Activated CD8-positive, alpha-beta memory T cell treated with anti-CD3 and anti-CD28 coated beads, Interleukin-2, amount 10 ng/mL, durations not matched to agents 7 days and 5 days (primary cell): ENCODE measurements at places on chromosomes 3 and 15. TPM values are rescaled to one million over a fixed set of nuclear protein-coding genes. Genes with fewer than 3 reads are reported as not detected.

The ZNF385D gene
- total RNA-seq = not detected

GRCh38 chr15:79875213-79875612 is 21.6 kb downstream of the MTHFS start:
- H3K4me1 ChIP-seq = peaks cover 19% of the 10 kb centered on the region
- no peak overlapping the region for H3K27ac ChIP-seq
- H3K27me3 ChIP-seq = no peaks in the 10 kb centered on the region
- DNase-seq = no peak
- H3K36me3 ChIP-seq = peaks cover 80% of the 10 kb centered on the region

The NEO1 gene
- 3.4 TPM for total RNA-seq

The RBMS3 gene
- total RNA-seq = 0.15 TPM

- no peak overlapping the region for H3K27ac ChIP-seq
- H3K27me3 ChIP-seq = peaks cover 11% of the 10 kb centered on the region
- no peaks in the 10 kb centered on the region for H3K4me1 ChIP-seq
These were observed 210.1 kb upstream of the NR2E3 start for GRCh38 chr15:71600237-71600636.

DNA sequence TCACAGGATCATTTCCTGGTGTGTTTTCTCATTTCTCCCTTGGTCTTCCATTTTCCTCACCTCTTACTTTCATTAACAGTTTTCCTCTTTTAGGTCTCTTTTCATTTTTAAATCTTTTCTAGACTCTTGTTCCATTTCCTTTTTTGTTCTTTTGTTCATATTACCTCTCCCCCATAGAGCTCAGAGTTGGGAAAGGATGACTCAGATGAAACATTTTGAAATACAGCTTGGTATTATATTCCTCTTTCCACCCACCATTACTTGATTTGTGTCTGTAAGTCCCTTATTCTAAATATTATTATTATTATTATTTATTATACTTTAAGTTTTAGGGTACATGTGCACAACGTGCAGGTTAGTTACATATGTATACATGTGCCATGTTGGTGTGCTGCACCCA is 153.1 kb downstream of the VGLL3 start:
- H3K4me1 ChIP-seq = no peaks in the 10 kb centered on the region
- H3K4me3 ChIP-seq = no peak overlapping the region
- DNase-seq = no peak
- no peak overlapping the region for H3K27ac ChIP-seq
- H3K36me3 ChIP-seq = peaks cover 1% of the 10 kb centered on the region

- DNase-seq = no peak
- peaks cover 63% of the 10 kb centered on the region for H3K4me1 ChIP-seq
- no peaks in the 10 kb centered on the region for H3K27me3 ChIP-seq
These were observed 33.8 kb upstream of the BLM start for GRCh38 chr15:90683371-90683770.

GRCh38 chr3:46677411-46677726 is 16.1 kb downstream of the ALS2CL start:
- H3K4me1 ChIP-seq = no peaks in the 10 kb centered on the region
- H3K27ac ChIP-seq = no peak overlapping the region
- no peaks in the 10 kb centered on the region for H3K36me3 ChIP-seq
- no peak overlapping the region for H3K4me3 ChIP-seq
- H3K27me3 ChIP-seq = no peaks in the 10 kb centered on the region
